ENCODE measurements at places on chromosomes 3 and 15. TPM values are rescaled to one million over a fixed set of nuclear protein-coding genes. Genes with fewer than 3 reads are reported as not detected.

The CAMK2N2 gene
- 1.8 TPM for total RNA-seq

The ABCC5 gene
- 20.1 TPM for total RNA-seq

The GABRB3 gene
- 3.6 TPM for total RNA-seq

The CACNA1D gene
- 20.4 TPM for total RNA-seq

The NANOGP8 gene
- not detected for total RNA-seq

The GOLGA8T gene
- not detected for total RNA-seq

The EBLN2 gene
- total RNA-seq, result 6.7 TPM

The PEX5L gene
- 4.2 TPM for total RNA-seq

The TMEM108 gene
- not detected for total RNA-seq

The TIMP4 gene
- 41.5 TPM for total RNA-seq

The CRYBG3 gene
- total RNA-seq, result 17.1 TPM

The TMOD2 gene
- 7.3 TPM for total RNA-seq

The TERC gene
- 17.8 TPM for total RNA-seq

The SI gene
- not detected for total RNA-seq

The TRH gene
- total RNA-seq, result not detected
